ENCODE measurements at places on chromosomes 3 and 15.

- no peak for DNase-seq
These were observed 581.9 kb upstream of the ZNF717 start for GRCh38 chr3:76367281-76367680.

GRCh38 chr3:31802981-31803740 is 177.9 kb downstream of the OSBPL10 start:
- DNase-seq, result no peak

DNA sequence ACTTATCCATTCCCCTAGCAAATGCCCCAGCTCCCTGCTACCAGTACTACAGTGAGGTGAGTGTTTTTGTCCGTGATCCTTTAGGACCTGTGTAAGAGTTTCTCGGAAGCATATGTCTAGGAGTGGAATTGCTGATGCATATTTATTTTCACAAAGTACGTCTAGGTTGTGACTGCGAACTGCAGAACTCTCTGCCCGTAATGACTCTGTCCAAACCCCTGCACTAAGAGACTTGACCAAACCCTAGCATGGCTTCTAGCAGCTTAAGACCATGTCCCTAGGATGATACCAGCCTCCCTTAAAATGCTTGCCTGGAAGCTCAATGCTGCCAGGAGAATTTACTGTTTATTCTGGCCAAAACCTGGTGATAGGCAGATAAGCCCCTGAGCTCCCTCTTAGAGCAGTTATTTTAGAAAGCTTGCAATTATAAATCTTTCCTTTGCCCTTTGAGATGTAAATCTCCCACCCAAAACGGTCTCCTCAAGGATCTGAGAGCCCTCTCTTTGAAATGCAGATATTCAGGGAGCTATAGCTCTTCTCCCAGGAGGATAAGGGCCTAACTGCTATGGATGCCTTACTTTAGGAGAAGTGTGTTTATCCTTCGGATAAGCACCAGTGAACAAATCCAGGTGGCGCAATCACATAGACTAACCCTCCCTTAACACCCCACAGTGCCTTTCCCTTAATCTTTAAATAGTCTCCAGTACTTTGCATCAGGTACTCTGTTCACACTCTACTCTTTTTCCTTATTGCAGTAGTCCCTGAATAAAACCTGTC is 14.7 kb upstream of the CA12 start:
- no peak for DNase-seq

DNA sequence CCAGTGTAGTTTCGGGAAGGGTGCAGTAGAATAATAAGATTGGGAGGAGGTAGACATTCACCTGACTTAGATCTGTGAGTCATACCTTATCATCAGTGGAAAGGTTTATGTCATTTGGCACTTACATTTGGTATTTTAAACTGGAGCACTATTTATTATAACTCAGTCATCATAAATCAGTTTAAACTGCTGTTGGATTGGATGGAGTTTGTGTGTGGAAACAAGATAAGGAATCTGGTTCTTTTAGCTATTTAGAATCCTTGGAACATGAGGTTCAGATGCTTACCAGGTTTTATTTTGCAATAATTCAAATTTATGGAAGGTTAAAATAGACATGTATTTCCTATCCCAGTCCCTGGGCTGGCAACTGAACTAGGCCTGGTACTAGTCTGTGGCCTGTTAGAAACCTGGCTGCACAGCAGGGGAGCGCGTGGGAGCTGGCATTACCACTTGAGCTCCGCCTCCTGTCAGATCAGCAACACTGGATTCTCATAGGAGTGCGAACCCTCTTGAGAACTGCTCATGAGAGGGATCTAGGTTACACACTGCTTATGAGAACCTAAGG is 34.5 kb downstream of the ZFAND6 start:
- no peak for DNase-seq

DNA sequence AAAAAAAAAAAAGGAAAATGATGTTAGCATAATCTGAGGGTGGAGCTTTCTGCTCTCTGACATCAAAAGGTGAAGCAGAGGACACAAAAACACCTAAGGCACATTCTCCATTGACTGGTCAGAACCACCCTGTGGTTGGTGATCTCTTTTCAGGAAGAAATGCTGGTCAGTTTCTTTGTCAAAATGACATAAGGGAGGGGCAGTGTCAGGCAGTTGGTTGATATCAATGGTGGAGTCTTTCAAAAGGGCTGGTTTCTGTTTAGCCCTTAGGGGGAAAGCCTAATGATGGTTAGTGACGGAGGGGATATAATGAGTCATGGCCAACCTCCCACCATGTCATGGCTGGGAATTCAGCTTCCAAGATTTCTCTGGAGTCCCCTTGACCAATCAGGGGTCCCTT is 185.9 kb upstream of the GBE1 start:
- DNase-seq, result no peak

DNA sequence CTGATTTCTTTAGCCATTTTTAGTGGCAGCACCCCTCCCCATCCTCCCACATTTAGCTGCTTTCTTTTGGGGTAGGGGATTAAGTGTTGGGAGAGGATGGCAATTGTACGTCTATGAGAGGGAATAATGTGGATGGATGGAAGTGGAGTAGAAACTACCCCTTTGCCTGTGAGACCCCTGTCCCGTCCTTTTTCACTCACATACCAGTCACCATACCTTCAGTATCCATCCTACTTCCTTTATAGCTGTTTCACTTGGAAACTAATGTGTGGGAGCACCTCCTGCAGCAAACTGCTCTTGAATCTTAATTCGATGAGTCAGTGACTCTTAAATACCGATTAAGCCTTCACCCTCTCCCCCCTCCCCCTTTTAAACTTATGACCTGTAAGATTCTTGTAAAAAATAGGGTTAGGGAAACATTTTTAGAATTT is 730 bp downstream of the SPRED1 start:
- peak; percentile 68 for DNase-seq

GRCh38 chr15:77525400-77525811 is 104.7 kb downstream of the HMG20A start:
- DNase-seq, result no peak

DNA sequence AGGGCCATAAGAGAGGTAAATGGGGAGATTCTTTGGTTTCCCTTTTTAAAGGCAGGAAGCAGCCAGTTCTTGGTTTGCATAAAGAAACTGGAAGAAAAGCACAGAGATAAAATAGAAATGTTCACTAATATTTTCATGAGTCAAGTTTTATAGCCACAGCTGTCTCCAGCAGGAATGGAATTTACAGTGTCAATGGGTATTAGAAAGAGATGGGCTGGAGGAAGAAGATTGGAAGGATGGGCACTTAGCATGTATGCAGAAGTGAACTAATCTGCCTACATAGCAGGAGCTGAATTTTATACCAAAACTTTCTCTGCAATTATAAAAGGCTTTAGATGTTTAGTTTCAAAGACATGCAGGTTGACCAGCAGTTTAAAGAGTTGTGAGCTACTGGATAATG is 521.9 kb upstream of the GOLIM4 start:
- no peak for DNase-seq

DNA sequence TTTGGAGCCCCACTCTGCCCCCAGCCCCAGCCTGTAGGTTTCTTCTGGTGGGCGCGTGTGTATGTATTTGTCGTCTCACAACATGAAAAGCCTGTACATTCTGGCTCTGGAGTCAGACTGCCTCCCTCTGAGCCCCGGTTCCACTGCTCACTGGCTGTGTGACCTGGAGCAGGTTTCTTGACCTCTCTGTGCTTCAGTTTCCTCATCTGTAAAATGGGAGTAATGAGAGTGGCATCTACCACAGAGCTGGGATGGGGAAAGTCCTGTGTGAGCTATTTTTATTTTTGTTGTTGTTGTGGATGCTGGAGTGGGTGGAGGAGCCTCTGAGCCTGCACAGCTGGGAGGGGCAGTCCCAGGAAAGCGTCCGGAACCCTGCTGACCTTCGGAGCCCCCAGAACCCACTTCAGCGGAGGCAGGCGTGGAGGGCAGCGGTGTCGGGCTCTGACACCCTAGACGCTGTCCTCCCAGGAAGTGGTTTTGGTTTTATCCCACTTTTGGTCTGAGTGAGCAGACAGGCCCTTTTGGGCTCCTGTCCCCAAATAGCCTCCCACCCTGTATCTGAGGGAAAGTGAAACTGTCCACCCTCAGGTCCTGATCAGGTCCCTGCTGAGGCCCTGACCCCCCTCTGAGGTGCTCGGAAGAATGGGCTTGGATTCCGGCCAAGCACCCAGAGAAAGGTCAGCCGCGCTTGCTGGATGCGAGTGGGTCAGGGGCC is 103.5 kb downstream of the CHSY1 start:
- no peak for DNase-seq

GRCh38 chr15:51288143-51289065 is 50.0 kb downstream of the CYP19A1 start:
- no peak for DNase-seq

DNA sequence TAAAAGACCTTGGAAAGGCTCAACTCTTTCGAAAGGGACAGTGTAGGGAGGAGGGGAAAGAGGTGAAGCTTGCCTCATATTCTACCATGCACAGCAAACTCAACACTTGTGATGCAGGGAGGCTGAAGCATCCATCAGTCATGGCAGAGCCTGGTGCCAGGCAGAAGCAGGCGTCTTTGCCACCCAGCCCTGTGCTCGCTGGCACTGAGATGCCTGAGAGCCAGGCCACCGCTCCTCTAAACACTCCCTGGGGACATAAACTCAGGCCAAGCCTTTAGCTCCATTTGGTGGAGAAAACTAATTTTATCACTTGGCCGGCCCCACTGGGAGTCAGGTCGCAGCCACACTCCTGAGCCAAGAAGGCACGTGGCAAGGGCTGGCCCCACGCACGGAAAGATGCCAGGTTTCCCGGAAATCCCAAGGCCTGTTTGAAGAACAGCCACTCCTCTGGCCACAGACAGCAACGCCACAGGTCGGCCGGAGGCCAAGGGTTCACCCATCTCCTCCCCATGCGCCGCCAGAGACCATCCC is 30.7 kb downstream of the XXYLT1 start:
- DNase-seq, result no peak

GRCh38 chr3:170232266-170232665 is 10.0 kb downstream of the PRKCI start:
- no peak for DNase-seq

- DNase-seq, result peak; percentile 5
These were observed 708 bp downstream of the SEC22A start for GRCh38 chr3:123202451-123202850.

DNA sequence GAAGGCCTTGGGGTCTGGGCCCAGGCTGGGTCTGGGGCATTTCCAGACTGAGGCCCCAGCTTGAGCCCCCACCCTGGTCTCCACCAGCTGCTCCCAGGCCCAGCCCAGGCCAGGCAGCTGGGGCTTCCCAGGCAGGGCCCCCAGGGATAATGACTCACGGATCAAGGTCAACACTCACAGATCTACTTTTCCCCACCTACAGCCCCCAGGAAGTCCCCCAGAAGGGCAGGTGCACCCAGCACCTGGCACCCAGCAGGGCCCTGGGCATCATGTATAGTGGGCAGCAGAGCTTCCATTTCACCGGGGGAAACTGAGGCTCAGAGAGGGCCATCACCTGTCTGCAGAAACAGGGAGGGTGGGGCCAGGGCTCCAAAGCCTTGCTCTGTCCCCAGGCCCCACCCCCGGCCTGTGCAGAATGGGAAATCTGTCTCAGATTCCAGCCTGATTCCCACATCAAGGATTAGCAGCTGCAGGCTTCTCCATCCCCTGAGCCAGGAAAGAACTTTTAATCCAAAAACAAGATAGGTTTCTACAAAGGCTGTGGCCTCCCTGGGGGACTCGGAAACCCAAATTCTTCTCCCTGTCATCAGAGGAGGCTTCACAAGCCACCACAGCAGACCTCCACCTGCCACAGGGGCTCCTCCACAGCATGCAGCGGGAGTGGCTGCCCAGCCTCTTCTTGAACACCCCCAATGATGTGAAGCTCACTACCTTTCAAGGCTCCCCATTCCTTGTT is 49.8 kb downstream of the IQSEC1 start:
- no peak for DNase-seq

DNA sequence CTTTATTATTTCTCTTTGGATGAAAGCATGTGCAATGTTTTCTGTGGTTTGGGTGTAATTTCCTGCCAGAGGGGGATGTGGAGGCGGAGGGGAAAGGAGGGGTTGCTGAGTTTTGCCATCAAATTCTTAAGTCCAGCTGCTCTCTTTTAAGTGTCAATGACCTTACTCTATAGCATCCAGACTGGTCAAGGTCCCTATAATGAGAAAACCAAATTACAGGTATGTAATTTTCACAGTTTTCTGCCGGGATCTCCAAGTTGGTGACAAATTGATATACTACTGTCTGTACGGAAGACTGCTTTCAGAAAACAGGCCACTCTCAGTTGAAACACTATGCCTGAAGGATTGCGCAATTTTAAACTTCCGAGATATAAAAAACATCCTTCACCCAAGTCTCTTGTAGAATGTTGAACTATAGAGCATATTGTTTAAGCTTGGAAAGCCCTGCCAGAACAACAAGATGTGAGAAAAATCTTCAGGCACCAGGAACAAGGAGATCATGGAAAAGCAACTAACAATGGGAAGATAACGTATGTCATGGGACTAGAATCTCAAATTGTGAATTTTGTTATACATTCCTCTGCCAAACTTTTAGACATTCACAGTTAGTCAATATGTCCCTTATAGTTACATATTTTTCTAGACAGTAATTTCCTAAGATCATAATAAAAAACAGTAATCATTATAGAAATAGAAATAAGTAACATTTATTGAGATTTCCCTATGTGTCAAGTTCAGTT is 300.7 kb upstream of the SATB1 start:
- DNase-seq, result no peak

- no peak for DNase-seq
These were observed 330.4 kb upstream of the ICE2 start for GRCh38 chr15:60809375-60809774.

DNA sequence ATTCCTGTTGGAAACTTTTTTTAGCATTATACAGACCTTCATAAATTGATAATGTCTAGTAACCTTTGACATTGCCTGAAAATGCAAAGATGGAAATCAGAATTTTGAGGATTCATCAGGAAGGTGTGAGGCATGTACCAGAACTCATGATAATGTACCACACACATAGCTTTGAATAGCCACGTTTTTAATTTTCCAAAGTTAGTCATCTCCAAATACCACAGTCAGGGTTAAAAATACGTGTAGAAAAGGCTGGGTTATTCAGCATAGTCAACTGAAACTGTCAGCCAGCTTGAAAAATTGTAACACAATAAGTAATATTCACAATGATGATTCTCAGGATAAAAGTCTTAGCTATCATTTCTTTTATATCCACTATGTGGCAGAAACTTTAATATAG is 102.0 kb upstream of the THRB start:
- DNase-seq, result peak; percentile 69

GRCh38 chr15:79966634-79967297 is 4.2 kb downstream of the BCL2A1 start:
- DNase-seq, result no peak

DNA sequence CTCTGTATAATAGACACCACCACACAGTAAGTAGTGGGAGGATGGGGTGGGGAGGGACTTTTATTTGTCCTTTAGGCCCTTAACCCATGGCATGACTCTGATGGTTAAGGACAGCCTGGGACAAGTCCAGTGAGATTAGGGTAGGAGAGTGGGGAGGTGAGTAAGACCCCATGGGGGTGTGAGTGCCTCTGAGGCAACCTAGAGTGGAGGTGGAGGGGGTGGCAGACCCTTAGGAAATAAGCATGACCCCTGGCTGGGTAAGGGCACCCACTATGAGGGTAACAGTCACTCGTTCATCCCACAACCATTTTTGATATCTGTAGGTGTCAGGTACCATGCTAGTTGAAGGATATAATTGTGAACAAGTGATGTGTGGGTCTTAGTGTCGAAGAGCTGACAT is 21.0 kb upstream of the PSTPIP1 start:
- no peak for DNase-seq

GRCh38 chr3:56467108-56467507 is 1.2 kb downstream of the ERC2 start:
- peak; percentile 43 for DNase-seq

All from foreskin keratinocyte (primary cell).